T-helper 2 cell treated with Interferon-gamma antibody and Interleukin-4, amounts not matched to agents 5 μg/mL and 100 μg/mL, for 36 hours (primary cell): ENCODE measurements at places on chromosomes 3 and 15.
A peak's percentile ranks its signal among the peaks of the same experiment; 100 is the strongest.

DNA sequence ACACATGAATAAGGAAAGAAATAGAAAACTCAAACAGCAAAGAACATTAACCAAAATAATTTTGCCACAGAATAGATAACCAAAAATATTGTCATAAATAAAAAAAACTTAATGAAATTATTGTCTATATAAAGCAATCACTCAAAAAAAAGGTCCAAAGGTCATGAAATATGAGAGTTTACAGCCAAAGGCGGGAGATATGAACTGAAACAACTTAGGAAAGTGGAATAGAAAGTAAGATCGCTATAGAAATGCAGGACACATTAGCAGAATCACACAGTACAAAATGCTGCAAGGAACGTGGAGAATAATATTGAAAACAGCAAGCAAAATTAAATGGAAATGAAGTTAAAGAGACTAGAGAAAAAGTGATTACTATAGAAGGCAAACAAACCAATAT lies 375.0 kb upstream of the ARHGEF26 start:
- no peak for DNase-seq

DNA sequence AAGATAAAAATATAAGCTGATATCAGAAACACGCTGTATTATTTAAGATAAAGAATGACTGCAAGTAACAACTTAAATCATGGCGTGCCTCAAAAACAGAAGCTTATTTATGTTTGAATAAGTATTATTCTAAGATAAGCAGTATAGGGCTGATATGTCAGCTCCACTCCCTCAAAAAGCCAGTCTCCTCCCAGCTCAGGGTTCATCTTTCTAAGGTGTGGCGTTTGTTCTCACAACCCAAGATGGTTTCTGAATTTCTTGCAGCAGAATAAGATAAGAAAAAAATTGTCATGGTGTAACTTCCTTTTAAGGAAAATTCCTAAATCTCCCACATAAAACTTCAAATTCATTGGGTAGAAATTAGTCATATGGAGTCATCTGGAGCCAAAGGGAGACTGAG lies 166.1 kb upstream of the POU1F1 start:
- no peak for DNase-seq

DNA sequence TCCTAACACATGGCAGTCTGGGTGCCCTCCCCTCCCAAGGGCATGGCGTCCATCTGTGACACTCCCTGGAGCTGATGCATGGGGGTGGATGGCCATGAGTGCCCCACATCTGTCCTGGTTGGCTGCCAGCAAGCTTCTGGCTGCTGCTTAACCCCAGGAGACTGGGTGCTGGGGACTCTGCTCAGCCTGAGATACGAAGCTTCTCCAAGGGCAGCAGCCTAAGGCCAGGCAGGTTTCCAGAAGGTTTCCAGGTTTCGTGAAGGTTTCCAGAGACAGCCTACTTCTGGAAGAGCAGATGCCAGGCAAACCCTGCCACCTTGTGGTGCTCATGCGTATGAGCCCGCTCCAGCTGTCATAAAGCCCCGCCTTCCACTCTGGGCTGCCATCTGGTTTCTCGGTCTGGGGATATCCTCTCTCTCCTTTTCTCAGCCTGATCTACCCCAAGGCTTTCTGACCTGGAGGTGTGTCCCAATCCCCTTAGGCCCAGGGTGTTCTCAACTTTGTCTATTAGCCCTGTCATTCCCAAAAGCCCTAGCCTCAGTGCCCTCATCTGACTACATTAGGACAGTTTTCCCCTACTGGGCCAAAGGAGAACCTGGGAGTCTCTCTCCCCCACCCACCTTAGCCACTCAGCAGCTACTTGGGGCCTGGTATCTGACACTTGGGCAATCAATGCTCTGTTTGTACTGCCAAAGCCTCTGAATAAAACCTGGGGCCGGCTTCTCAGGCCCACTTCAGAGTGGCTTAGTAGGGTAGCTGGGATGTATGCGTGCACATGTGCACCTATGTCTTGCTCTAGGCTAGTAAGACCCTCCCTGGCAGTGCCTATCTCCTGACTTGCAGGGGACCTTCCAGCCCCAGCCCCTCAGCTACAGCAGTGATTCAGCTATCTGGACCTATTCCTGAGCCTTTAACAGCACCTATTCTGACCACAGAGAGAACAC lies 12.0 kb downstream of the MRPL46 start:
- DNase-seq, result peak; percentile 23

- no peak for DNase-seq
These were observed 35.6 kb downstream of the UBR1 start for GRCh38 chr15:43070249-43070648.

DNA sequence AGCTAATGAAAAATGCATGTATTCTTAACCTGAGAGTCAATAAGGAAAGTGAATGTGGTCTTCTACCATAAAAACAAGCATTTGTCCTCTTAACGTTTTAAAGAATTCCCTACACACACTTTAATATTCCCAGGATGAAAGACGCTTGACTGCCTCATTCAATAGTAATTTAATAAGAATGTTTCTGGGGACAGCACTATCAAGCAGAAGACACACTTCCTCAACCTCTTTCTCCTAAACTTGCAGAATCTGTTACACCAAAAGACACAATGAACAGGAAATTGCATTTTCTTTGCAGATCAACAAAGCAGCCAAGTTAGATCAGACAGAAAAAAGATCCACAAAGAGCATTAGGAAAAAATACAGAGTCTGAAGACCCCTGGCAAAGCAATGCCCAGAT lies 97.7 kb downstream of the PLCH1 start:
- DNase-seq, result no peak

- no peak for DNase-seq
These were observed 6.0 kb downstream of the PLIN1 start for GRCh38 chr15:89673165-89673512.
